ENCODE measurements at places on chromosomes 5 and 9.

GRCh38 chr9:24096756-24097155, 270.7 kb upstream of the ELAVL2 start:
- DNase-seq = no peak

DNA sequence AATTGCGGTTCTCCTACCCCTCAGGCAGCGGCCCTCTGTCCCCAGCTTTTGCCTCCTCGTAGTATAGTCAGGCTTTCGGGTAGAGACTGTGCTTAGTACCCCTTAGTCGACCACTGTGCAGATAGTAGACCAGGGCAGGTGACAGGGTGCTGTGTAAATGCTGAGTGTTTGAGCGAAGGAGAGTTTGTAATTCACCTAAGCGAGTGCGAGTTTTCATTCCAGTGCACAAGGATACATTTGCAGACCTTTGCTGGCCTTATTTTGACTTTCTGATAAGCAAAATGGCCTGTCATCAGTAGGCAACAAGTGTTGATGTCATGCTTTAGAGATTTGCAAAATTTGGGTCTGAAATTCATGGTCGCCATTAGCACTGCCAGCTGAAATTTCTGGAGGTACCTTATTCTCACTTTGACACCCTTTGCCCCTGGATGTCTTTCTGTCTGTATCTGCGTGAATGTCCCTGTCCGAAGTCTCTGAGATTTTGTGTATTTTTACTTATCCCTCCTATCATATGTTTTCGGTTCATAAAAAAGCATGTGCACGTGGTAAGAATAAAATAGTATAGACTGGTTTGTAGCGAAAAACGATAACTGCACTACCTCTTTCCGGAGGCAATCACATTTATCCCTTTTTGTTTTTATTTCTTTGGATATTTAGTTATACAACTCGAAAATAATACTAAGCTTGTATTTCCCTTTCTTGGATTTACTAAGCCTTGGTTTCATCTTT, 1.9 kb downstream of the LMNB1 start:
- DNase-seq = no peak

GRCh38 chr9:133375724-133376654, at the start of the genes STKLD1 and SURF4:
Gene STKLD1 (plus strand): TSS chr9:133376366. CDS start chr9:133376474, 108 bp downstream.
Gene SURF4 (minus strand): TSS chr9:133376060. CDS start chr9:133375969, 91 bp downstream.
- peak; percentile 62 for DNase-seq

DNA sequence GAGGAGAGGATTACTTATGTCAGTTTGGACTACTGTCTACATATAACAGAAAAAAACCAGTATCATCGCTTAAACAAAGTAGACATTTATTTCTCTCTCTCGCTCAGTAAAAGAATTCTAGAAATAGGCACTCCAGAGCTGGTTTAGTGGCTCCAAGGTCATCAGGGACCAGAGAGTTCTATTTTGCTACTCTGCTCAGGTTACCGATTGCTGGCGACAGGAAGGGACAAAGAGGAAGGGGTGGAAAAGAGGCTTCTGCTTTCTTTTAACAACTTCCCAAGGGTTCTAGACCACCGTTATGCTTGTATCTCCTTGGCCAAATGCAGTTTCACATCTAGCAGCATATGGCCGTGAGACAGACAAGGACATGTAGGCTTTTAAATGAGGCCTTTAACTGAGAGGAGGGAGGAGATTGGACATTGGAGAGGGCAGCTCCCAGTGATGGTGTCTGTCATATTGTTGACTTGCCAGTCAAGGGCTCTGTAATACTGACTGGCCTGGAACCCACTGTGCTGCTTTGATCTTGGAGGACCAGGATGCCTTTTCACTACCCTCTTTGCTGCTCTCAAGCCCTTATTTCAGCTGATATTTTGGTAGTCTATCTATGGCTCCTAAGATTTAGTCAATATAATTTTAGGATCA, 15.6 kb upstream of the DCP2 start:
- no peak for DNase-seq

DNA sequence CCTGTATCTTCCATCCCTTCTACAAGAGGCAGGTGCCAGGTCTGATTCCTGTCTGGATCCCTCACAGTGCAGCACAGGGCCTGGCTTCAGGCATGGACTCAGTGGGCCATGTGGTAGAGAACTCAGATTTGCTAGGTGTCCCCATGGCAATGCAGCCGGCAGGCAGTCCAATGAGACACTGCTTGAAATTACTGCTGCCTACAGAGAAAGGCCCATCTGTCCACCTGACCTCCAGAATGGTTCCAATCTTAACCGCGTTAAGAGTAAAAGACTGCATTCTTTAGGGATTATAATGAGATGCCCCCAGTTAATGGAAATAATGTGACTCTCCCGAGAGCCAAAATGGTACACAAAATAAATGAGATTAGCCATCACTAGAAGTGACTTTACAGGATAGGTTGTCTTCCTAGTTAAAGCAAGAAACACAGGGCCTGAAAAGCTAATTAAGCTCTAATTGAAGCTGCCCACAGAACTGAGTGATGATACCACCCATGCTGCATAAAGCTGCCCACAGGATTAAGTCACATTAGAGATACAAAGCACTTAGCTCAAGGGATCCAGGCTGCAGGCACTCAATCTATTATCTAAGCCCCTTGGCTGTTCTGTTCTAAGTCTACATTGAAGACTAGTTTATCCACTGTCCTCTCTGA, 11.4 kb downstream of the FAM193B start:
- no peak for DNase-seq

- DNase-seq = no peak
These were observed 34.5 kb downstream of the SLC1A3 start for GRCh38 chr5:36640949-36641348.

DNA sequence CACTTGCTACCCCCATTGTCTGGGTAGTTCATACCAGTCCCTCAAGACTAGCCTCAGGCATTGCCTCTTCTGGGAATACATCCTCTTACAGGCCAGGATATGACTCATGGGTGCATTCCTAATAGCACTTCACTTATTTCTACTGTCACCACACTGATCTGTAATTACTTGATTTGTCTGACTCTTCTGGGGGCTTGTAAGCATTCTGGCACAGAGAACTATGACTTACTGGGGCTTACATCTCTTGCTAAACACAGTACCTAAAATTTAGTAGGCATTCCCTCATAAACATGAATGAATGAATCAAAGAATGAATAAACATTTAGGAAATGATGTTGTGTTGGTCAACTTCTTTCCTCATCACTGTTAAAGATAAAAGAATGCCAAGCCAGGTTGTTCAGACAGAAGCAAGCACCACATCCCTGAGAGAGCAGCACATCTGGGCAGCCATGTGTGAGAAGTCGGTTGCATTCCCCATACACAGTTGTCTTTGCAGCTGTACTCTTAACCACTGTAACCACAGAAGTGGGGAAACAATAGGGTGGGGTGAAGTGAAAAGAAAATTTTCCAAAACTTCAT, 27.6 kb downstream of the IL7R start:
- no peak for DNase-seq

DNA sequence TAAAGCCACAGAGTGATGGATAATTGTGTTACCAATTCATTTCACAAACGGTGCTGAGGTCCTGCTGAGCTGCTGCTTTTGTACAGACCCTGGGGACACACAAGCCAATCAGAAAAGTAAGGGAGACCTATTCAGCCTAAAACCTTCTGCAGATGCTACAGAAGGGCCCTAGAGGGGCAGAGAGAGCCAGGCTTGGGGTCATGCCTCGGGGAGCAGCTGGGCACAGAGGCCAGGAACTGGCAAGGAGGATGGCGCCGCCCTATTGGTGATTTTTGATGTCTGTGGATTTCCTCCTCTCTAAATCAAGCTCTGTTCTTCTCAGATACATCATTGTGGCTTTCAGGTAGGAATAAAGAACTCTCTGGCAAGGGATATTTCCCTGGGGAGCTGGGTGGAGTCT, 181.9 kb downstream of the ZNF462 start:
- no peak for DNase-seq

DNA sequence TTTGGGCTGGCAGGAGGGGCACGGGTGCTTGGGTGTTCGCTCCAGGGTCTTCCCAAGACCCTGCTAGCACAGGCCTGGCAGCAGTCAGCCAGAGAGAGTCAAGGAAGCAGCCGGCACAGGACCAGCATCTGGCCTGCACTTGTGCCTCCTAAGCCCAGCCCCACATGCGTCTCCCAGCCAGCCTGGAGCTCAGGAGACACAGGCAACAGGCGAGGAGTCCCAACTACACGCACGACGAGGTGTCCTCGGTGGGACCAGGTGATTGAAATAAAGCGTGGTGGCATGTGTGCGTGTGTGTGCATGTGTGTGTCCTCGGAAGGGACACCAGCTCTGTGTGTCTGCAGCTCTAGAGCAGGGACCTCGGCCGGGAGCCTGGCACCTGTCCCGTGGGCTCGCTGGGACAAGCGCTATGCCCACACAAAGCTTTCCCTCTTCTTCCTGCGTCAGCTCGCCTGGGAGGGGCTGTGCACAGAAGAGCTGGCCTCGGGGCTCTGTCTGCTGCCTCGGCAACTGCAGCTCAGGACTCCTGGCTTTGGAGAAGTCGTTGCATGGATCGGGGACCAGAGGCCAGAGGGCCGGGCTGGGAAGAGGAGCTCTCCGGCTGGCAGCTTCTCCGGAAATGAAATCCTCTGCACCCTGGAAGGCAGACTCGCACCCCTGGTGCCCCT, 14.7 kb upstream of the SLC9A3 start:
- DNase-seq = no peak

GRCh38 chr9:83405759-83406158, 132.4 kb downstream of the FRMD3 start:
- no peak for DNase-seq

DNA sequence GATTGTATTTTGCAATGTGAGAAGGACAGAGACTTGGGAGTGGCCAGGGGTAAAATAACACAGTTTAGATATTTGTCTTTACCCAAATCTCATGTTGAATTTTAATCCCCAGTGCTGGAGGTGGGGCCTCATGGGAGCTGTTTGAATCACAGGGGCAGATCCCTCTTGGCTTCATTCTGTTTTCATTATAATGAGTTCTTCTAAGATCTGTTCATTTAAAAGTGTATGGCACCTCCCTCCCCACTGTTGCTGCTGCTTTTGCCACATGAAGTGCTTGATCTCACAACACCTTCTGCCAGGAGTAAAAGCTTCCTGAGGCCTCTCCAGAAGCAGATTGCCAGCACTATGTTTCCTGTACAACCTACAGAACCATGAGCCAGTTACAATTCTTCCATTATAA, 28.1 kb downstream of the COX7C start:
- DNase-seq = no peak

- no peak for DNase-seq
These were observed 407.4 kb upstream of the TLE4 start for GRCh38 chr9:79164406-79164805.

GRCh38 chr5:136058039-136058971, 29.5 kb downstream of the TGFBI start:
- no peak for DNase-seq

DNA sequence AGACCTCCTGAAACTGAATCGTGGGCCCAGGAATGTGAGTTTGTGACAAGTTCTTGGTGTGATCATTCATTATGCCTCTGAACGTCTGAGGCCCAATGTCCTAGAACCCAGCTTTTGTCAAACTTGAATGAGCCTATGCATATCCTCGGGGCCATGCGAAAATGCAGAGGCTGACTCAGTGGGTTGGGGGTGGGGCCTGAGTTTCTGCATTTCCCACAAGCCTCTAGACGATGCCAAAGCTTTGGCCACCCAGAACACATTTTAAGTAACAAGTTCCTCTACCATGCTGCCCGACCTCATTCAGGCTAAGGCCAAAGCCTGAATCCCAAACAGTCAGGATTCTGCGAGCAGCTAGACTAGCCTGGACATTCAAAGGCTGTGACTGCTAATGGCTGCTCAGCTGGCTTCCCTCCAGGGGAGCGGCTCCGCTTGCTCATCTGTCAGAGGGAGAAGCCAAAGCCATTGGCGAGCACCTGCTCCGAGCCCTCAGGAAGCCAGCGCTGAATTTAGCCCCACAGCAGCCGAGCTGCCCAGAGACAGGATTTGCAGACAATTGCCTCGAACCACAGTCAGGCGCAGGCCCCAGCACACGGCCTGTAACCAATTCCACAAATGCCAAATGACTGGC, 177.5 kb downstream of the ZDHHC21 start:
- no peak for DNase-seq

DNA sequence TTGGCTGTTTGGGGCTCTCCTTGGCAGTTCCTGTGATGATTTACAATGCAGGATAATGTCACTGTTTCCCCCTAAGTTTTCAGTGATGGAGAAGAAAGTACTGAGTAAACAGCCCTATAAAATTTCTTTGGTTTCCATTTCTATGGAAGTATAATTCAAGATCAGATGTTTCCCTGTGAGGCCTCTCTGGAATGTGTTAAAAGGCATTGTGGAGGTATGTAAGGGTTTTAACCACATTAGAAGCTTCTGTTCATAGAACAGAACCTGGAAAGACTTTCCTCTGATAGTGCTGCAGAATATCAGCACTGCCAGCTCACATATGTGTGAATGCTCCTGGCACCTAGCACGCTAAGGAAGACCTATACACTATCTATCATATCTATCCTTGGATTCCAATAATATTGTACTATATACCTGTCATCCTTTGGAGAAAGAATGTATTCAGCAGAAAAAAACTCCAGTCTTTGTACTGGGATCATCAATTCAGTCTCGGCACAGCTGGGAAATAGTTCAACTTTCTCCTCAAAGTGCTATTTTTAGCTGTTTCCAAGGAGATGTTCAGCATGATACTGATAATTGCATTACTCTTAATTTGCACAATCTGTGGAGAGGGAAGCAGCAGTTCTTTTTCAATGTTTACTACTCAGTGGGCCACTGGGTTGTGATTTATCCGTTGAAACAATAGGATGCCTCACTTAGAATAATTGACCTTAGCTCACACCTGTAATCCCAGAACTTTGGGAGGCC, 21.9 kb downstream of the TTC1 start:
- DNase-seq = no peak

- no peak for DNase-seq
These were observed 153.8 kb downstream of the GOLPH3 start for GRCh38 chr5:32020271-32020670.

- DNase-seq = no peak
These were observed 577.6 kb downstream of the TLR4 start for GRCh38 chr9:118281772-118282171.

DNA sequence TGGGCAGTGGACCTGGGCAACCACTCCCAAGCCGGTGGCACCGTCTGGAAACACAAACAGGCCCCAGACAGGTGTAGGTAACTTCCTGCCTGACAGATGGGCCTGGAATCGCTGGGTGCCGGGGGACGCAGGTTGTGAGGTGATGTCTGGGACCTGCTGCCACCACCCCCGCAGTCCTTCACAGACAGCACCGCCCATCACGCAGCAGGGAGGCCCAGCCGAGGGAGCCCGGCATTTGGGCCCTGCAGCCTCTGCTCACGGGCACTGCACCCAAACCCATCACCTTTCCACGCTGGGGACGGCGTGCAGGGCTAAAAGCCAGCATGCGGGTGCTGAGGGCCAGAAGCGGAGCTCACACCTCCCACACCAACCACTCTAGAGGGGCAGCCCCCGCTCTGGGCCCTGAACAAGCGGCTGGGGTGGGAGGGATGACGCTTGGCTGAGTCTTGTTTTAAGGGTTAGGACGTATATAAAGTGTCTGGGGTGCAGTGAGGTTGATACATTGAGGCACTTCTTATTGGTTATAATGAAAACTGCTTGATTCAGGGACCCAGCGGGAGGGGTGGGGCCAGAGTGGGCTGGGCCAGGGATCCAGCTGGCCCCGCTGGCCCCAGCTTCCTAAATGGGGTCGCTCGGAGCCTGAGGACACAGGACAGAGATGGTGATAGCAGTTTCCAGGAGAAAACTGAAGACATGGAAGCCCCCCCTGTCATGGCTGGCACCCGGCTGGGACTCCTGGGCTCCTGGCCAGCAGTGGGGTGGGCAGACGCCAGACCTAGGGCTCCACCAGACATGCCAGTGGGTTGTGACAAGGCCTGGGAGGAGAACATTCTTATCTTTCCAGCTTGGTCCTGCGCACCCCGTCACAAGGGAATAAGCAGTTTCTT, 11.3 kb downstream of the MYMK start:
- no peak for DNase-seq

Data from SIG-M5 (cell line).